H7 (cell line): ENCODE measurements at places on chromosomes 6 and 20.
A peak's percentile ranks its signal among the peaks of the same experiment; 100 is the strongest.

GRCh38 chr6:166253281-166253681 is 54.9 kb downstream of the PRR18 start:
- DNase-seq = peak; percentile 79

GRCh38 chr6:91149246-91149955 is 562.5 kb upstream of the MAP3K7 start:
- no peak for DNase-seq

GRCh38 chr6:106637717-106638341 is 8.5 kb downstream of the QRSL1 start:
- DNase-seq = no peak

- no peak for DNase-seq
These were observed 71.3 kb downstream of the HACE1 start for GRCh38 chr6:104788400-104788799.

GRCh38 chr20:19257865-19258264 is 45.4 kb downstream of the SLC24A3 start:
- no peak for DNase-seq

DNA sequence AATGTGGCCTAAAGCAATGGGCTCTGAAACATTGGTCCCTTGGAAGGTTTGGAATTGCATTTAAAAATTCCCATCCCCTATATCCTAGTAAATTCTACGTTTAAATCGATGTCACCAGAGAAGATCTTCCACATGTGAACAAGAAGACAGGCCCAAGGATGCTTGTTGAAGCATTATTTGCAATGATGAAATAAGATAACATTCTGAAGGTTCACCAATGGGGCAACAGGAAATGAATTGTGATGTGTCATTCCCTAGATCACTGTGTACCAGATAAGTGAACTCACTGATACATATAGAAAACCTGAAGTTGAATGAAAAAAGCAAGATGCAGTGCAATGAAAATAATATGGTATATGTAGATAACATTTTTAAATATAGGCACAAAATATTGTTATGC is 464.3 kb upstream of the BTBD3 start:
- DNase-seq = no peak

GRCh38 chr6:3608159-3608558 is 143.4 kb downstream of the PXDC1 start:
- DNase-seq = no peak

DNA sequence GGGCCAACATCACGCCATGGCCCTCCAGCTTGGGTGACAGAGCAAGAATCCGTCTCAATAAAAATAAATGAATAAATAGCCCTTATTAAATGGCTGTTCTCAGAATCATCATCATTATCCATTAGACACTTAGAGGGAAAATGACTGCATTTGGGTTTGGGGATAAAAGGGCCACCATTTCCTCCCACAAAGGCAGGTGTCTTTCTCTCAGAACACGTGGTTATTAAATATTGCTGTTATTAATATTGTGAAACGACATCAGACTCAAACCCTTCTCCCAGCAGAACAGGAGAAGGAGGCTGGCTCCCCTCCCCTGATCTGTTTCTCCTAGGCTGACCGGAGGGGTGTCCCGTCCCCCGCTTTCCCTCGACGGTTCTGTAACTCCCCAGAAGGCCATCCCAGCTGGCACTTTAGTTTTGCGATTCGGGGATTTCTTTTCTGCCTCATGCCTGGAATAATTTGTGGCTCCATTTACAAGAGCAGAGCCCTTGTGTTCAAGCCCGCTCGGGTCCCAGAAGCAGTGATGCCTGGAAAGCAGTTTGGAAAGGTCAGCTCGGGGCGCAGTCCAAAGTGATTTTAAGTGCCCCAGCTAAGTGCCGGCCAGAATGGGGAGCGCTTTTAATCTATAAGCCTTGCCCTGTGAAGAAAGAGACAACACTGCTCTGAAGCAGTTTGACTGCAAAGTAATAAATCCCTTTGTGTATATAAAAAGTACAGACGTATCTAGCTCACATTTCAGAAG is 41.9 kb downstream of the EYA2 start:
- DNase-seq = no peak

DNA sequence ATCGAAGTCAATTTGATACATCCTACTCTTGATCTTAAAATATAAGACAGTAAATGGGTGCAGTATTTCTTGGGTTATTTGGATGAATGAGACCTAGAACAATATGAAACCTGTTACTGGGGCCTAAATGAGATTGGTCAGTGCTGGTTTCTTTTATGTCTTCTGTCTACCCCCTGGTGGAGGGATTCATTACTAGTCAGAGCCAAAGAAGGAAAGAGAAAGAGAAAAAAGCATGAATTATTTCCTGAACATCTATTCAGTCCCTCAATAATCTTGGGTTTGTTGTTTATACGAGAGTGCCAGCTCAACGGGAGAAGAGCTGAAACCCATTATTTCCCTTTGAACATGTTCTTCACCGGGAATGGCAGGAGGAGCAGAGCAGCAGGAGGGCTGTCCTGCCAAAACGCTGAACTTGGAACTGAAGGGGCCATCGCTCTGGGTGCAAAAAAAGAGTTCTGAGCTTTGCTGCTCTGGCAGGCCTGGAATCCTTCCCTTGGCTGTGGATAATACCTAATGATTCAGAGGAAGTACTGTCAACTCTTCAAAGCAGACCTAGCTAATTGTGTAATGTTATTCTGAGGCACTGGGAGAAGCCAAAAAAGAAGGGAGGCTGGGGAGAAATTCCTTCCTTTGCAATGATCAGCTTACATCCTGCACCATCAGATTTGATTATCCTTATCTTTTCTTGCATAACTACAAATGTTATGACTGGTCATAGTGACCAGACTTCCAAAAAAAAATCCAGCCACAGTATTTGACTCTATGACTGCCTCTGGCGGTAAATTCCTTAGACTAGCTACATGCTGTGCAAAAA is 72.0 kb downstream of the BLOC1S5 start:
- DNase-seq = peak; percentile 58
